Uterine smooth muscle cell (primary cell): ENCODE measurements at places on chromosomes 3 and 15. TPM values are rescaled to one million over a fixed set of nuclear protein-coding genes. Genes with fewer than 3 reads are reported as not detected.

AQP9 gene
- not detected in 2 replicates for total RNA-seq

ATP2B2 gene
- total RNA-seq, result not detected in 2 replicates

GPR149 gene
- total RNA-seq, result not detected in 2 replicates

P2RY14 gene
- total RNA-seq, result not detected in 2 replicates
